ENCODE measurements at places on chromosomes 7 and 10. TPM values are rescaled to one million over a fixed set of nuclear protein-coding genes. Genes with fewer than 3 reads are reported as not detected.

The INA gene
- 0.47 TPM for total RNA-seq

The VGF gene
- not detected for total RNA-seq

The ATOH7 gene
- not detected for total RNA-seq

The NUTM2E gene
- not detected for total RNA-seq

The CFAP69 gene
- total RNA-seq: 5.0 TPM

The HMX2 gene
- total RNA-seq: not detected

The PRSS1 gene
- not detected for total RNA-seq

The AZGP1 gene
- not detected for total RNA-seq

The ZKSCAN1 gene
- 51.7 TPM for total RNA-seq

The SNCG gene
- 69.4 TPM for total RNA-seq

The PDE1C gene
- total RNA-seq: 0.09 TPM

The LIPF gene
- not detected for total RNA-seq

The FAM241B gene
- 0.09 TPM for total RNA-seq

The CALHM1 gene
- total RNA-seq: not detected

The C7orf33 gene
- not detected for total RNA-seq

The NEURL1 gene
- 0.17 TPM for total RNA-seq

The PAPOLB gene
- total RNA-seq: under 0.01 TPM

The MRLN gene
- not detected for total RNA-seq

The TRIL gene
- 2.1 TPM for total RNA-seq

The CNPY1 gene
- not detected for total RNA-seq

The DLX5 gene
- total RNA-seq: not detected

The ITGB1 gene
- 2,633 TPM for total RNA-seq

The CALHM3 gene
- not detected for total RNA-seq

The LIPK gene
- not detected for total RNA-seq

The FXYD4 gene
- total RNA-seq: not detected

The CFAP70 gene
- 2.1 TPM for total RNA-seq

The KCP gene
- 0.34 TPM for total RNA-seq

The MICU1 gene
- total RNA-seq: 65.1 TPM

The UPK3BL2 gene
- total RNA-seq: 2.5 TPM

The EIF5AL1 gene
- 0.09 TPM for total RNA-seq

The GIMAP7 gene
- total RNA-seq: not detected

The GBX1 gene
- total RNA-seq: not detected

The SRRM3 gene
- total RNA-seq: 0.94 TPM

The ITIH5 gene
- total RNA-seq: 0.17 TPM

The KRIT1 gene
- 40.2 TPM for total RNA-seq

The HECTD2 gene
- total RNA-seq: 12.5 TPM

The SPDYE2 gene
- not detected for total RNA-seq

The VIPR2 gene
- not detected for total RNA-seq

The CTAGE6 gene
- total RNA-seq: 0.17 TPM

The PRKG1 gene
- 39.7 TPM for total RNA-seq

The OR13A1 gene
- under 0.01 TPM for total RNA-seq

The GTF2IRD1 gene
- 6.6 TPM for total RNA-seq

The RHOBTB1 gene
- total RNA-seq: 15.5 TPM

The SLC26A3 gene
- not detected for total RNA-seq

The STEAP4 gene
- under 0.01 TPM for total RNA-seq

The DNAH11 gene
- total RNA-seq: under 0.01 TPM

The SFRP4 gene
- 0.32 TPM for total RNA-seq

The PIP gene
- total RNA-seq: not detected

The SMIM30 gene
- total RNA-seq: 71.1 TPM

The PITX3 gene
- total RNA-seq: 0.16 TPM

The RPEL1 gene
- total RNA-seq: under 0.01 TPM

The GPR26 gene
- not detected for total RNA-seq

The GARIN1A gene
- total RNA-seq: 0.52 TPM

The OR2A7 gene
- total RNA-seq: 0.09 TPM

The PDZD8 gene
- total RNA-seq: 6.9 TPM

The ENTPD7 gene
- total RNA-seq: 7.6 TPM

The SLC18A2 gene
- total RNA-seq: not detected

The GIMAP6 gene
- not detected for total RNA-seq
